ENCODE measurements at places on chromosomes 13 and 19.

DNA sequence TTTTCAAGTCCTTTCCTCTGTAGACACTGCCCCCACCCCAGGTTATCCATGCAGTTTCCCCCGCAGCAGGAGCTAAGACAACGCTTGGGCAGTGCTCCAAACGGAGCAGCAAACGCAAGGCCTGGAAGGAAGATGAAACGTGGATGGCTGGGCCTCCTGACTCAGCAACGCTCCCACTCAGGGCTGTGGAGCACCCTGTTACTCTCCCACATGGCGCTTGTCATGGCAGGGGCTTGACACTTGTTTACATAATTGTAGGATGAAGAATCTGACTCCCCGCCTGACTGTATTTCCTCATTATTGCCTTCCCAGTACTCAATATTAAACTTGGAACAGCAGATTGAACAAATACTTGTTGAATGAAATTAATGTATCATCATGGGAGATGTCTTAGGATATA, 799 bp upstream of the C1QTNF9B start:
- no peak for DNase-seq

GRCh38 chr13:67184247-67184646, 45.9 kb downstream of the PCDH9 start:
- DNase-seq = no peak

GRCh38 chr13:26964278-26965250, 204.0 kb upstream of the GPR12 start:
- no peak for DNase-seq

- no peak for DNase-seq
Measured at GRCh38 chr19:3837332-3837731, 31.5 kb downstream of the ZFR2 start.

GRCh38 chr19:4576016-4576933, 16.8 kb upstream of the SEMA6B start:
- DNase-seq = peak; percentile 81

- no peak for DNase-seq
Measured at GRCh38 chr13:98507282-98507797, 69.6 kb downstream of the STK24 start.

DNA sequence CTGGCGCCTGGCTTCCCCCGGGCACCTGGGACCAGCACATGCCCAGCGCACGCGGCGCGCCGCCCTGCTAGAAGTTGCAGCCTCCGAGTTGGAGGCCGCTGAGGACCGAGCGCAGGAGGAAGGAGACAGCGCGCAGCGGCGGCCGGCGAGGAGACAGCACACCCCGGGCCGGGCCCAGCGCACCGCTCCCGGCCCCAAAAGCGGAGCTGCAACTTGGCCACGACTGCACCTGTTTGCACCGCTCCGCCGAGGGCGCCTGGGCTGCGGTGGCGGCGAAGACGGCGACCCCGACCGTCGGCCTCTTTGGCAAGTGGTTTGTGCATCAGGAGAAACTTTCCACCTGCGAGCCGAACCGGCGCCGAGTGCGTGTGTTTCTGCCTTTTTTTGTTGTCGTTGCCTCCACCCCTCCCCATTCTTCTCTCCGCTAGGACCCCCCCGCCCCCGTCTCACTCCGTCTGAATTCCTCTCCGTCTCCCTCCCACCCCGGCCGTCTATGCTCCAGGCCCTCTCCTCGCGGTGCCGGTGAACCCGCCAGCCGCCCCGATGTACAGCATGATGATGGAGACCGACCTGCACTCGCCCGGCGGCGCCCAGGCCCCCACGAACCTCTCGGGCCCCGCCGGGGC, at the start of gene SOX1:
TSS of gene SOX1 (plus strand) at position 34 of the 626 bp plus-strand sequence. CDS start at position 544, 510 bp downstream.
- DNase-seq = no peak

DNA sequence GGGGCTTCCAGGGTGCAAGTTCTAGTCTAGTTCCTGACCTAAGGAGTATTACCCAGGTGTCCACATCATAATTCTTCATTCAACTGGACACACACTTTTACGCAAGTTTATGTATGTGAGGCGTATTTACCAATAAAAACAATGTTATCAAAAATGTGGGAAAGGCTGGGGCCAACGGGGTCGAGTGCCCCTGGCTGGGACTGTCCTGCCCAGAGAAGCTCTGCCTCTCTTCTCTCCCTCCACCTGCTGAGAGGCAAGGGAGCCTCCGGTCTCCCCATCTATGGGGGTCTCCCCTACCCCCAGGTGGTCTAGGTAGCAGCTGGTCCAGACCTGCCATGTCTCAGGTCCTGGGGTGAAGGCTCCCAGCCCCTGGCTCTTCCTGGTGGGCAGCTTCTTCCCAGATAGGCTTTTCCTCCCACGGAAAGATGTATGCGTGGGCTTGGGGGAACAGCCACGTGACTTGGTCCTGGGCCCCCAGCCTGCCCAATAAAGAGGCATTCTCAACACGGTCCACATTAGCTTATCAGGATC, 132.4 kb downstream of the USP12 start:
- DNase-seq = no peak

GRCh38 chr19:5132206-5132560, 163.3 kb downstream of the KDM4B start:
- no peak for DNase-seq

Data from activated T-cell treated with anti-CD3 and anti-CD28 coated beads, Interleukin-2, amount 50 U/mL, for 24 hours (primary cell).